K562 (cell line): ENCODE measurements at places on chromosomes 11 and 22. TPM values are rescaled to one million over a fixed set of nuclear protein-coding genes. Genes with fewer than 3 reads are reported as not detected.

GRCh38 chr22:37701141-37701786, 4.4 kb downstream of the TRIOBP start:
- DNase-seq = no peak

OR4P4 gene
- not detected in 2 replicates for polyA plus RNA-seq

DNA sequence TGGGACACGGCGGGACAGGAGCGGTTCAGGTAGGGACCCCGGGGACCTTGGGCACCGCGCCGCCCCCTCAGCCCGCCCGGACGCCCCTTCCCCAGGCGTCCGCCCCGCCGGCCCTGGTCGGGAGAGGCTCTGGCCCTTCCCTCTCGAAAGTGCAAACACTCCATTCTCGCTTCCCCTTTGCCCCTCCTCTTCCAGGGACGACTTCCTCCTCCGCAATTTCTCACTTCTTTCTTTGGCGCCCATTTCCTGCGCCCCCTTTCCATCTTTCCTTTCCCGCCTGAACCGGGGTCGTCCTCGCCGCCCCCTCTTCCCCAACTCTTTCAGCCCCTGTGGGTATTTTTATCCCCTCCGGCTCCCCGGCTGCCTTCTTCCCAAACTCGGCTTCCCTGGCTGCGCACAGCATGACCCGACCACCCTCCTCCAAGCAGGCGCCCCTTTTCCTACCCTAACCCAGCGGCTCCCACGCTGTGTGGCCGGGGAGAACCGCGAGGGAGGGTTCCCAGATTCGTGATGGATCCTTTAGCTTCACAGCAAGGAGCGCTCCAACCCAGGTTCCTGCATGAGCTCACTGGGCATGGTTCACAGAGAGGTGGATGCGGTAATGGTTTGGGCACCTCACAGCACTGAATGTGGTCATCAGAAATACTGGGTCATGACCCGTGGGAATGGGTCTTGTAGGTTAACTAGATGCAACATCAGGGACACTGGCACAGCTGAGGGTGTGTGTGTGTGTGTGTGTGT, 689 bp downstream of the RAB39A start:
- no peak for DNase-seq

DNA sequence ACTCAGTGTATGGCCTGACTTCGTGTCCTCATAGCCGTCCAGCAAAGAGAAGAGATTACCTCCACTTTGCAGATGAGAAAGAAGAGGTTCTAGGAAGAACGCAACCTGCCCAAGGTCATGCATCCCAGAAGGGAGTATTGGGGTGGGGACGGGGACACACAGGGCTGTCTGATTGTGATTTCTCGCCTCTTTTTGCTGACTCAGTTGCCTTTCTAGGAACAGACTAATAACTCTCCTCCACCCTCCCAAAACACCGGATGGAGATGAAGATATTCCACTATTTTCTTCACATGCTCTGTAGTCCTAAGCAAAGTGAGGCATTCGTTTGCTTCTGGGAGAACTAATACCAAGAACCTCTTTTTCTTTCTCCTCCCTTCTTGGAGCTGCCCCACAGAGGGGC, 529.3 kb downstream of the MIAT start:
- no peak for DNase-seq

DNA sequence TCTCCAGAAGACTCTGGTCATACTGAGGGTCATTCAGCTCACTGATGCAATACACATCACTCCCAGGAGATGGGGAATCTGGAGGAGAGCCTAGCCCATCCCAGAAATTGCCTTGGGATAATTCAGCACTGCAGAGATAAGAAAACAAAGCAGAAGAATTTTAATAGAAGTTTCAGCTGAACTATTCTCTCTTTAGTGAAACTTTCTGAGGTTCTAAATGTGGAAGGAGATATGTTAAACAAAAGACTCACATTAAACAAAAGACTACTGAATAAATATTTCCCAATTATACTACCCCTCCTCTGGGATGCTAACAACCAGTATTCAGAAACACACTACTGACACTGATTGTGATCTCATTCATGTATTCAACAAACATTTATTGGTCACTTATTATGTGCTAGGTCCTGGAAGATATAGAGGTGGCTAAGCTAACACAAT, 47.8 kb downstream of the C2CD3 start:
- no peak for DNase-seq

DNA sequence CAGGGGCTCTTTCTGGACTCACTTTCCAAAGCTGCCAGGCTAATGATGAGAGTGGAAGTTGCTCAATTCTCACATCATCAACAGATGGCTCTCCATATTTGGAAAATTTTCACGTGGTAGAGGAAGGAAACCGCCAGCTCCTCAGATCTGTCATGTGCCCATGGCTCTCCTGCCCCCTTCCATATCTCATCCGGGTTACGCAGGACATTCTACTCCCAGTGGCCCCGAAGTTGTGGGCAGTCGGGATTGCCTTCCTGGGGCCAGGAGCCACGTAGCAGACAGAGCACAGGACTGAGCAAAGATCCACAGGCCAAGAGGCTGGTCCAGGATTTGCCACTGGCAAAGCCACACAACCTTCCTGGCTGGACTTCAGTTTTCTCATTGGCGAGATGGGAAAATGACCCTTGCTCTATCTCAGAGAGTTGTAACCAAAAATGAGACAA, 38.8 kb downstream of the RPUSD4 start:
- DNase-seq = no peak

CCDC87 gene
- polyA plus RNA-seq = 0.12 TPM in 1 of 2 replicates, not detected in the other
